NCI-H526 (cell line): ENCODE measurements at places on chromosomes 5 and 9.

DNA sequence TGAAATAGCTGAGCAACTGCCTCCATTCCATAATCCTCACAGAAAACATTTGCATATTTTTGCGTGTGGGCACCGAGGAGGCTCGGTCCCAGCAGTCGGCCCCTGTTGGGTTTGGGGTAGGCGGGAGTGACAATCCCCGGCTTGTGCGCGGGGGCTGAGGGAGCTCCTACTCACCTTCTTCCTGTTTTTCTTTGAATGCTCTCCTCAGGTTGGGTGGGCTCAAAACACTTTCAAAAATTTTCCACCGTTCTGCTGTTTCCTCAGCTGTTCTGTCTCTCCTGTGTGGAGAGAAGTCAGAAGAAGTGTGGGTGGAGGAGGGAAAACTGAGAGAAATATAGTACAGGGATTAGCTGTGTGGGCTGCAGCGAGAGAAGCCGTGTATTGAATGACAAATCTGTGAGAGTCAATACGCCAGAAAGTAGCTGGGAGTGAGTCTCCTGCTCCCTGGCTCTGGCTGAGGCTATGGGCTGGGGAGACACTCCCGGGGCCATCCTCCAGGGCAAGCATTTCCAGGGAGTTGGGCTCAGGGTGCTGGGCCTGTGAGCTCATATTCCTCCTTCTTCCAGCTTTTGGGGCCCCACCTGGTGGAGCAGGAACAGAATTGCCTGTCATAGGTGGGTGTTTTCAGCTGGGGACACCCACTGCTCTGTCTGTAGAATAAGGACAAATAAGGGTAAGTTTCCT lies 84.7 kb downstream of the CMYA5 start:
- no peak for DNase-seq

GRCh38 chr9:121098567-121099198 lies 23.9 kb downstream of the CNTRL start:
- DNase-seq, result no peak

- no peak for DNase-seq
These were observed 47.6 kb upstream of the EXOC3 start for GRCh38 chr5:395156-395920.

DNA sequence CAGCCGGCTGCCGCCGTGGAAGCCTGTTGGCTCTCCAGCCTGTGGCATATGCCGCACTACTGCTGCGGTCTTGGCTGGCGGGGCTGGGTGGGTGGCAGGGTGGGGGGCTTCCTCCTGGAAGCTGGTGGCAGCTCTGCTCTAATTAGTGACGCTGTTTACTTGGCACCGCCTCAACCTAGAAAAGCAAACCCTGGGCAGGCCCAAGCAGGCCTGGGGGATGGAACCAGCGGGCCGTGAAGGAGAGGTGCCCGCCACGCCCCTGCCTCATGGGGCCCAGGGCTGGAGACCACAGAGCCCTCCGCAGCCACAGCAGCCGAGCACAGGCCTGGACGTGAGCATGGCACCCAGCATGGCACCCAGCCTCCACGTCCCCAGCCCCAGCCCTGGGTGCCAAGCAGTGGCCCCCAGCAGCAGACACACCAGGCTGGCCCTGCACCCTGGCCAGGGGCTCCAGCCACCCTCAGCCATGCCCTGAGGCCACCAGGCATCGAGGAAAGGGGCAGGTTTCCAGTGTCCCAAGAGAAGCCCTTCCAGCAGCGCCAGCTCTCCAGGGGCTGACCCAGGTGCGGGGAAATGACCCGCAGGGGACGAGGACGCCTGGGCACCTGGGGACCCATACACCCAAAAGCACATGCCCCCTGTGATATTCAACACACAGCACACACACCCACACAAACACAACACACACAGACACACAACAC lies 5.4 kb upstream of the CCDC187 start:
- DNase-seq, result peak; percentile 93
